GM12865 (cell line): ENCODE measurements at places on chromosomes 3 and 15.
A peak's percentile ranks its signal among the peaks of the same experiment; 100 is the strongest.

DNA sequence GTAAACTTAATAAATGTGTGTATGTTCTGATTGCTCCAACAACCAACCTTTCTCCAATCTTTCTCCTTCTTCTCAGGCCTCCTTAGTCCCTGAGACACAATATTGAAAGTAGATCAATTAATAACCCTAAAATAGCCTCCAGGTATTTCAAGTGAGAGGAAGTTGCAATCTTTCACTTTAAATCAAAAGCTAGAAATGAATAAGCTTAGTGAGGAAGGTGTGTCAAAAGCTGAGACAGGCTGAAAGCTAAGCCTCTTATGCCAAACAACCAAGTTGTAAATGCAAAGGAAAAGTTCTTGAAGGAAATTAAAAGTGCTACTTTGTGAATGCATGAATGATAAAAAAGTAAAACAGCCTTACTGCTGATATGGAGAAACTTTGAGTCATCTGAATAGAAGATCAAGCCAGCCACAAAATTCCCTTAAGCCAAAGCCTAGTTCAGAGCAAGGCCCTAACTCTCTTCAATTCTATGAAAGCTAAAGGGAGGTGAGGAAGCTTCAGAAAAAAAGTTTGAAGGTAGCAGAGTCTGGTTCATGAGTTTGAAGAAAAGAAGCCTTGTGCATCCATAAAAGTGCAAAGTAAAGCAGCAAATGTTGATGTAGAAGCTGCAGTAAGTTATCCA, 38.6 kb downstream of the CCDC80 start:
- peak; percentile 48 for DNase-seq

- DNase-seq, result no peak
Measured at GRCh38 chr3:127150513-127151250, 42.2 kb upstream of the PRR23E start.

- DNase-seq, result no peak
Measured at GRCh38 chr3:184561913-184562877, 610 bp downstream of the EPHB3 start.

DNA sequence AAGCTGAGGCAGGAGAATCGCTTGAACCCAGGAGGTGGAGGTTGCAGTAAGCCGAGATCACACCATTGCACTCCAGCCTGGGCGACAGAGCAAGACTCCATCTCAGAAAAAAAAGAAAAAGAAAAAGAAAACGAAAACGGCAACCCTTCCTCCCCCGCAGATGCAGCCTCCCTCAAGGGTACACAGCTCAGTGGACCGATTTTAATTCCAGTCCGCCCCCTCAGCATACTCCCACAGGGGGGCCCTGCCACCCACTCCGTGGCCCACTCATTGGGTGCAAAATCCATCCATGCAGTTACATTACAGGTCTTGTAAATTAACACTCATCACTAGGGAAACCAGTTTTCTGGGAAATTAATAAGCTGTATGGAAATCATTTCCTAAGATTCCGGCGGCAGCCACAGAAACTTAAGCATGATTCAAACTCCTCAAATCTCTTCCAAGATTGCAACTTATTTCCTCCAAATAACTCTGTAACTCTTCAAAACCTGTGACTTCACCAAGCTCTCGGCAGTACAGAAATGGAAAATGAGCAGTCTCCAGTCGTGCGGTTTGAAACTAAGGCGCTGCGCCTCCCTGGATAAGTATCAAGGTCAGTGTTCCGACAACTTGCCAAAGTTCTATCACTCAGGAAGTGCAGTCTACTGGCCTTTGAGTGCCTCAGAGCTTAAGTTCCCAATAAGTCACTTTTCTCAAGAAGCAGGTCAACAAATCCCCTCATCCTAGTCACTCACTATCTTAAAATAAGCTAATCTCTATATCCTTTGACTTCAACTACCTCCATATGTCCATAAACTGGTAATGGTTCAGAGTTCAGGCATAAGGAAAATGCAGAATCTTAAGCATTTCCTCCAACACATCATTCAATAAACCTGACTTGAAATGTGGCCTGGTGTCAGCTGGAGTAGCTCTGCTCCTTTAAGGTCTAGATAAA, 24.7 kb upstream of the KLHL6 start:
- no peak for DNase-seq

DNA sequence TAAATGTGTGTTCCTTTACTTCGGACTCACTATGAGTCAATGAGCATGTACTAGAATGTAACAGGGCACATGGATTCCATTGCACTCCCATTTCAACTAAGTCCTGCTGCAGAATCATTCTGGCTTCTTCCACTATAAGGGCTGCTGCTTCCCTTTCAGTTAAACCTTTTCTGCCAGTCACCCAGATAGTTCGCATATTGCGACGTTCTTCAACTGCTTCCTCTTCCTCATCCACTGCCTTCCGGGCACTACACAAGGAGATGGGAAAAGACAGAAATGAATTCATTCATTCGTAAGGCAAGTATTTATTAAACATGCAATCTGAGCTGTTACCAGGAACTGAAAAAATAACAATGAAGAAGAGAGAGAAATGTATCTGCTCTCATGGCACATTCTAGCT, 55.6 kb downstream of the POLQ start:
- no peak for DNase-seq

GRCh38 chr3:145915787-145916186, 245.2 kb downstream of the PLOD2 start:
- no peak for DNase-seq

- DNase-seq, result no peak
Measured at GRCh38 chr3:168048414-168049330, 47.1 kb downstream of the GOLIM4 start.

GRCh38 chr15:89665449-89666181, 10.3 kb upstream of the KIF7 start:
- DNase-seq, result peak; percentile 59

DNA sequence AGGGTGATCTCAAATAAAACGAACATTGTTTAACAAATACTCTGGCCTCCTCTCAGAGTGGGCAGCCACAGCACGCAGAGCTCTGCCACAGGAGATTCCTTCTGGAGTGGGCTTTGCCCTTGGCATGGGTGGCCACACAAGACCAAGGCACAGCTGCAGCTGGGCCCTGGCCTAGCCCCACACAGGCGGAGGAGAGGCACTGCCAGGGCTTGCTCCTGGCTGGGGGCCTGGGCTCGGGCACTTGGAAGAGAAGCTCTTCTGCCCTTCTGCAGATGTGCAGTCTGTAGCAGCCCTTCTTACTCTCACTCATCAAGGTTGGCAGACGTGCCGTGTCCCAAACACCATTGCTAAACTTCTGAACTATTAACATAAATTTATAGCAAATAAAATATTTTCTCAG, 67.2 kb downstream of the CRTC3 start:
- peak; percentile 17 for DNase-seq

DNA sequence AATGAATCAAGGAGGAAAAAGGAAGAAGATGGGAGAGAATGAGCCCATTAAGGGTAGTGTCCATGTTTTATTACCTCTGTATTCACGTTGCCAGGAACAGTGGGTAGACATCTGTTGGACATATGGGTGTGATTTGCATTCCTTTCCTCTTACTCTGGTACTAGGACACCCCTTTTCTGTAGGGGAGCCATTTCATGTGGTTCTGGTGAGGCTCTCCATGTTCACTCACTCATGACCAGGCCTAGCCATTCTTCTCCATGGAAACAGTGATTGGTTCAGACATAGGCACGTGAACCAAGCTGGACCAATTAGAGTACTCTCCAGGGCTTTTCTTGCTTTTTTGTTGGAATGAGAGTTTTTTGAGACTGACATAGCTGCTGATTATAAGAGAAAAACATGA, 39.6 kb upstream of the PDCD6IP start:
- no peak for DNase-seq

DNA sequence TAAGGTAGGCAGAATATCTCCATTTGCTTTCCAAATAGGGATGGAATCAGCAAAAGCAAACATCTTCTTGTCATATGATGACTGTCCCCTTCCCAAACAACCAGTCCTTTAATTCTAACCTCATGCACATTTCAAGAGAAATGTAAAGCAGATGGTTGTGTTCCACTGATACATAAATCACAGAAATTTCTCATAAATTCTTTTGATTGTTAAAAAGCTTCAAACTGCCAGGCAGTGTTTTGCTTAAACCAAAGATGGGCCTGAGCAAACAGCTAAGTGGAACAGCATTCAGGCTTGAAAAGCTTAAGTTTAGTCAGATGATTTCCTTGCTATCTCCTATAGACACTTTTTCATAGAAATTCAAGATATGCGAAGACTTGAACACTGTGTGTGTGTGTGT, 74.3 kb upstream of the SOX2 start:
- DNase-seq, result no peak

- DNase-seq, result peak; percentile 39
Measured at GRCh38 chr15:76988867-76989780, 5.8 kb upstream of the PSTPIP1 start.

DNA sequence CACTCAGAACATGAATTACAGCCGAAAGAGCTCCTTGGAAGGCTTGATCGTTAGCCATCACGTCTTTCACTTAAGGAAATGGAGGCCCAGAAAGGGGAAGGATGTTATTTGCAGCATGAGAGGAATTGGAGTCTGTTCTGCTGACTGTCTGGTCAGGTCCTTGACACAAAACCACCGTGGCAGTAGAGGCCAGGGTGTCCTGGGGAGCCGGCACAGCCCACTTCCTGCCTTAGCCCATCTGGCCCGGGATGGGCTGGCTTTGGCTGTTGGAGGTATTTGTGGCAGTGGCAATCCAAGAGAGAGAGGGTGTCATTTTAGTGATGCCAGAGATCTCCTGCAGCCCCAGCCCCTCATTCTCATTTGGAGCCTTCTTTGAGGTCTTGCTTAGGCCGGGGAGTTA, 37.4 kb downstream of the ST6GAL1 start:
- no peak for DNase-seq

- DNase-seq, result peak; percentile 18
Measured at GRCh38 chr15:101121511-101122090, 130.2 kb downstream of the CHSY1 start.

DNA sequence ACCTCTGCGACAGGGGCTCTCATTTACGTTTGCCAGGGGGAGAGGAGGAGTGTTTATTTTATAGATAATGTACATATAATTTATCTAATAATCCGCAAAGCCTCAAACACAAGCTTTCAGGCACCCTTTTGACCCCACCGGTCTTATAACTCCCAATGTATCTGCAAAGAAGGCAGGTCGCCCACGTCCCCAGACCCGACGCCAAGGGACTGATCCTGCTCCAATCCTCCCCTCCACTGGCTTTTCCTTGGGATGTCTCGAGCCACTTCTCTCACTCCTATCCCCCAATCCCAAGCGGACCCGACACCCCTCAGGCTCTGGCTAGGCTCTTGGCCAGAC, 452 bp downstream of the DCP1A start:
- no peak for DNase-seq

- DNase-seq, result no peak
Measured at GRCh38 chr3:156739976-156740375, 65.6 kb downstream of the TIPARP start.

GRCh38 chr15:53389271-53390037, 370.0 kb downstream of the WDR72 start:
- DNase-seq, result no peak
